ENCODE measurements at places on chromosomes 1 and 21.

GRCh38 chr1:3539707-3540425, 71.4 kb downstream of the MEGF6 start:
- no peak for DNase-seq

DNA sequence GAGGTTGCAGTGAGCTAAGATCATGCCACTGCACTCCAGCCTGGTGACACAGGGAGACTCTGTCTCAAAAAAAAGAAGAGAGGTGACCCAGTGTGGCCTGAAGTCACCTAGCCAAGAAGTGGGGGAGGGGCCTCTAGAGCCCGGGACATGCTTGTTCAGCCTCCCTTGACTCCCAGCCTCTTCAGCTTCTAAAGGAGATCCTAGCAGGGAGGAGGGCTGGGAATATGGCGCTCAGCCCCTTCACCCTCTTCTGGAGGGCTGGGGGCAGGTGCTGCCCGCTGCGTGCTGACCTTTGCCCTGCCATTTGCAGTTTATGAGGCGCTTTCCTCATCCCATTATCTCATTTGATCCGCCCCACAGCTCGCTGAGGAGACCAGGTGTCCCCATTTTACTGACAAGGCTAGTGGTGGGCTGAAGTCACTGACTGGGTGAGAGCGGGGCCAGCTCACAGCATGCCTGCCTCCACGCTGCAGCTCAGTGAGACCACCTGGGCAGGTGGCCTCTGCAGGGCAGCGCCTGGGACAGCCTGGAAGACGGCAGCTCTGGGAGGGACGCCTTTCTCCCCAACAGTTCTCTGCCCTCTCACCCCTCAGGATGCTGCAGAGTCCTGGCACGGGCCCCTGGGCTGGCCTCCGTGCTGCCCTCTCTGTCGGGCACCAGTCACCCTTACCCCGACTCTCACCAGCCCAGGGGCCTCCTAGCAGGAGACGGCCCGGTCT, 7.5 kb downstream of the ELF3 start:
- DNase-seq = no peak

DNA sequence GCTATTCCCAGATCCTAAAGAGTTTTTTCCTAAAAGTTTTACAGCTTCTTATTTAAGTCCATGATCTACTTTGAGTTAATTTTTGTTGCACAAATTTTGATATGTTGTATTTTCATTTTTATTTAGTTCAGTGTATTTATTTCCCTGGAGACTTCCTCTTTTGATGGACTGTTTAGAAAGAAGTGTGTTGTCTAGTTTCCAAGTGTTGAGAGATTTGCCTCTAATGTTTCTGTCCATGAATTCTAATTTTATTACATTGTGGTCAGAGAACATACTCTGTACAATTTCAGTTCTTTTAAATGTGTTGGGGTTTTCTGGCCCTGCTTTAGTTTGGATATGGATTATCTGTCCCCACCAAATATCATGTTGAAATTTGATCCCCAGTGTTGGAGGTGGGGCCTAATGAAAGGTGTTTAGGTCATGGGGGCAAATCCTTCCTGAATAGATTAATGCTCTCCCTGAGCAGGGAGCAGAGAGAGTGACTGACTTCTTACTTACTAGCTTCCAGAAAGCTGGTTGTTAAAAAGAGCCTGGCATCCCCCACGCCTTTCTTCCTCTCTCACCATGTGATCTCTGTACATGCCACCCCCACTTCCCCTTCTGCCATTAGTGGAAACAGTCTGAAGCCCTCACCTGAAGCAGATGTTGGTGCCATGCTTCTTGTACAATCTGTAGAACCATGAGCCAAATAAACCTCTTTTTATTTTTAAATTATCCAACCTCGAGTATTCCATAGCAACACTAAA, 4.6 kb downstream of the CHD1L start:
- DNase-seq = no peak

DNA sequence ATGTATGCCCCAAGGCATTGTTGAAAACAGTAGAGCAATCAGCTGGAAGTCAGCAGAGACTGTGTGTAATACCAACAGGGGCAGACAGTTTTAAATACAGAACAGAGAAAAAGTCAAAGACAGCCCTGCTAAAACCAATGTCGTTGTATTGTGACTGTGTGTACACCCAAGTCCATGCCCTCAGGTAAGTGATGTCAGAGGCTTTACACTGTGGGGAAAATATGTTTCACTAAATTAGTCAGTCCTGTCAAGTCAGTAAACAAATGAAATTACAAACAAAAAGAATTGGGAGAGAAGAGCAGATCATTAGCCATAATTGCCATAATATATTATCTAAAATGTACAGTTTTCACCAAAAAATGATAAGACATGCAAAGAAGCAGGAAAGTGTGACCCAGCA, 2.4 kb upstream of the CYP2J2 start:
- no peak for DNase-seq

DNA sequence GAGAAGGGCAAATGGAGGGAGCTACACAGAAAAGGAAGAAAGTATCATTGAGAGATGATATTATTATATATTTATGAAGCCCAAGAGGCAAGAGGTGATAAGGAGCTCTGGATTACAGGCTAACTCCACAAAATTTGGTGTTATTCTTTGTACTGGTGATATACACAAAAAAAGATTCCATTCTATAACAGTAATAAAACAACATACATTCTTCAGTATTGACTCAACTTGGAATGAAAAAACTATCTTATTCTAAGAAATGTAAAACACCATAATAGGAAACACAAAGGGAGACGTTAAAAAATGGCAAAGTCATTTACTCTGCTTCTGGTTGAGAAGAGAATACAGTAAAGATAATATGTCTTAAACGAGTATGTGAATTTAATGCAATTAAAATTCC, 99.4 kb downstream of the TEX35 start:
- no peak for DNase-seq

GRCh38 chr1:59484096-59484495, 187.2 kb downstream of the FGGY start:
- no peak for DNase-seq

DNA sequence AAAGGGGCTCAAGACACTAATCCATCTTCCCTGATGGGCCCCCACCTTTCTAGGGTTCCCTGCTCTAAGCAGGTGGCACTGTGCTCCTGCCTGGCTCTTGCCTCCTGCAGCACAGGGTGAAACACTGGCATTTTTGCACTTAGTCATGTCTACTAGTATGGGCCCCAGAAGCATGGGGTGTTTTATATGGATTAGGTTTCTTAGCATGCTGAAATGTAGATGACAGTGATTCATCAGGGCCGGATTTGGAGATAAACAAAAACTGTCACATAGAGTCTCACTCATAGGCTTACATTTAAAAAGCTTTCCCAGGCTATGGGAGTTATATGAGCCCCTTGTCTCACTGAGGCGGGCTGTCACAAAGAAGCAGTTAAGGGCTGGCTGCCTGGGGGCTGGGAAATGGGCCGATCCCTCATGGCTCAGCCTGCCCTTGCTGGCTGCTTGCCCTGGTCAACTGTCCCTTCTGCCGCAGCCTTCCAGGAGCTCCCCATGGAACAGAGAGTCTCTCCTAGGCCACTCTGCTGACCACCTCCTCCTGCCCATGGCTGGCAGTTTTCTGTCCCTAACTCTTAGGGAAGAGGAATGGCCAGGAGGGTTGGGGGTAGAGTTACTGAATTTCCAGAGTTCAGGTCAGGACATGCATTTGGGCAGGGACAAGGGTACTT, 6.5 kb downstream of the GALNT2 start:
- no peak for DNase-seq

GRCh38 chr1:156660752-156661112, 16.5 kb downstream of the NES start:
- no peak for DNase-seq

DNA sequence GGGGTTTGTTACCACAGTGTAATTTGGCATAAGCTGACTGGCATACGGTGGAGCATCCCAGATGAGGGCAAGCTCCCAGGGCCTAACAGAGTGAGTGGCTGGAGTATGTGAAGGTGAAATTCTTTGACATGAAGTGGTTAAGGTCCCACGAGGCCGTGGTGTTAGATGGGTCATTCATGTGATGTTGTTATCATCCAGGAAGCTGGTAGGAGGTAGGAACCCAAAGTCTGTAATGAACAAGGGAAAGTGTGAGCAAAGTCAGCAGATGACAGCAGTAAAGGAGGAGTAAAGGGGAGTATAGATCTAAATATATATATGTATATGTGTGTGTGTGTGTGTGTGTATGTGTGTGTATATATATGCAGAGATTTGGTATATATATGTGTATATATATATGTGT, 47.6 kb downstream of the MDM4 start:
- DNase-seq = no peak

- no peak for DNase-seq
Observed at GRCh38 chr1:188719735-188720134, 1757.9 kb downstream of the BRINP3 start.

DNA sequence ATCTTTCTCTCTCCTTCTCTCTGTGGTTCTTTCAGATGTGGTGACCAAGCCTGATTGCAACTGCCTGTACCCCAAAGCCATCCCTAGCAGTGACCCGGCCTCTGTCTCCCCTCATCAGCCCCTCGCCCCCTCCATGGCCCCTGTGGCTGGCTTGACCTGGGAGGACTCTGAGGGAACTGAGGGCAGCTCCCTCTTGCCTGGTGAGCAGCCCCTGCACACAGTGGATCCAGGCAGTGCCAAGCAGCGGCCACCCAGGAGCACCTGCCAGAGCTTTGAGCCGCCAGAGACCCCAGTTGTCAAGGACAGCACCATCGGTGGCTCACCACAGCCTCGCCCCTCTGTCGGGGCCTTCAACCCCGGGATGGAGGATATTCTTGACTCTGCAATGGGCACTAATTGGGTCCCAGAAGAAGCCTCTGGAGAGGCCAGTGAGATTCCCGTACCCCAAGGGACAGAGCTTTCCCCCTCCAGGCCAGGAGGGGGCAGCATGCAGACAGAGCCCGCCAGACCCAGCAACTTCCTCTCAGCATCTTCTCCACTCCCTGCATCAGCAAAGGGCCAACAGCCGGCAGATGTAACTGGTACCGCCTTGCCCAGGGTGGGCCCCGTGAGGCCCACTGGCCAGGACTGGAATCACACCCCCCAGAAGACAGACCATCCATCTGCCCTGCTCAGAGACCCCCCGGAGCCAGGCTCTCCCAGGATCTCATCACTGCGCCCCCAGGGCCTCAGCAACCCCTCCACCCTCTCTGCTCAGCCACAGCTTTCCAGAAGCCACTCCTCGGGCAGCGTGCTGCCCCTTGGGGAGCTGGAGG, 12.7 kb downstream of the CSF1 start:
- no peak for DNase-seq

- DNase-seq = no peak
Observed at GRCh38 chr1:207289756-207290155, 31.7 kb upstream of the CD55 start.

GRCh38 chr1:248894837-248895236, 11.2 kb upstream of the PGBD2 start:
- no peak for DNase-seq

DNA sequence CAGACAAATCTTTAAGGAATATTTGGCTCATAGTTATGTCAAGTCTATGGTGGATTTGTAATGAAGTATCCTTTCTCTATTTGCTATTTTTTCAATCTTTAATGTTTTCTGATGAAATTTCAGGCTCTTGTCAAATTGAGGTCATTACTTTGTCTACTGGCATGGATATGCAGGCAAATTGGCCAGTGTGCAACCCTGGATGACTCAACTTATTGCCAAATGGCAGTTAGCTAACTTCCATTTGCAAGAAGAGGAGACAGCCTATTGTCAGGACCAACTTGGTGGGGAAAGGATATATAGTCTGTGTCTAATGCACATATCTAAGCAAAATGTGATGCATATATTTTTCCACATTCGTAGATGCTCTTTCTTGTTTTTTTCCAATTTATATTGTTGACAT, 530.5 kb downstream of the PTBP2 start:
- no peak for DNase-seq

GRCh38 chr21:45636951-45637646, 6.4 kb upstream of the PCBP3 start:
- peak; percentile 29 for DNase-seq

DNA sequence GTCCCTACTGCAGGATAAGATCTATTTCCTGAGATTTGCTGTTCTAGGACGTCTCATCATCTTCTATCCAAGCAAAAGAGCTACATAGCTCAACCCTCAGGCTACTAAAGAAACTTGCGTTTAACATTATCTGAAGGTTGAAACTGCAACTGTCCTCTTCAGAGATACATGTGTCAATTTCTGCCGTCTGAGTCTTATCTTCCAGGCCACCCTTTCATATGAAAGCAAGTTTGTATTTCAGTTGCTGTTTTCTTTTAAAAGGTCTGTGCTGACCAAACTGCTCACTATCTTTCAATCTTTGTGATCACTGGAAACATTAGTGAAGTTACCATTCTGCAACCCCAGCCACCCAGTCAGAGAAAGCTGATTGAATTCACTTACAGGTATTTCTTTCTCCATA, 108.6 kb upstream of the RAB3GAP2 start:
- no peak for DNase-seq

GRCh38 chr1:152479792-152480595, 30.6 kb upstream of the LCE5A start:
- no peak for DNase-seq

DNA sequence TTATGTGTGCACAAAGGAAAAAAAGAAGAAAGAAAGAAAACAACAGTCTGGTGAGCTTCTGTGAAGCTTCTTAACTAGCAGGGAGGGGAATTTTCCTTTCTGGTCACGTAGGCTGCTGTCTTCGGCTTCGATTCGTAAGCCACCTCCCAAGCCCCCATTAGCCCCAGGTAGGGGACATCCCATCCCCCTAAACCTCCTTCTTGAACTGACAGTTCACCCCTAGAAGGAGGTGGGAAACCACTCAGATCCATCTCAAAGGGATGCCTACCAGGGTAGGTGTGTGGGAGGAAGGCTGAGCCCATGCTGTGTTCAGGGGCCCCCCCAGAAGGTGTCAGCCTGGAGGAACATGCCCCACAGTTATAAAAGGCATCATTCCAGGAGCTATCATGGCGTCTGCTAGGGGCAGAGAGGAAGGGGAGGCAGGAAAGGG, 25.8 kb downstream of the CD247 start:
- DNase-seq = no peak

DNA sequence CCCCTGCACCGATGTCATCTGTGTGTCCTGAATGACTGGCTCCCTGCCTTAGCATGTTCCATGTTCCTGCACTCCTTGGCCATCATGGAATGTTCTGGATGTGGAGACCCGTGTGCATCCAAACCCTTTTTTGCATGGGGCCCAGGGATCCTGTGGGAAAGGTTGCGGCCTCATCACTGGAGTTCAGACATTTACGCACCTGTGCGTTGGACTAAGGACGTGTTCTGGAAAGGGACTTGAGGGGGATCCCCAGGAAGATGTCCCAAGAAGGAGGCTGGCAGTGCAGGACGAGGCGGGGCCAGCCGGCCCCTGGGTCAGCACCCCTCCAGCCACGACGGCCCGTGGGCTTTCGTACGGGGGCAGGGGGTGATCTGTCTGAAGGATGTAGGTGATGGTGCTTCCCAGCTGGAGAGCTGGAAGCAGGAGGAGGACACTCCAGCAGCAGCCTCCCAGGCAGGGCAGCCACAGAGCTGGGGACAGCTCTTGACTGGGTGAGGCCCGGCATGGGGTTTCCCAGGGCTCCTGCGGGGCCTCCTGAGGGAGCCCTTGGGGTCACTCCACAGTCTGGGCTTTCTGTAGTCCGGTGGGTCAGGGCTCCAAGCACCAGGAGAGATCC, 67.2 kb downstream of the SCCPDH start:
- DNase-seq = peak; percentile 31
